ENCODE measurements at places on chromosomes 7 and 10.
A peak's percentile ranks its signal among the peaks of the same experiment; 100 is the strongest.

- no peak for DNase-seq
These were observed 208.8 kb downstream of the STK31 start for GRCh38 chr7:23918856-23919255.

GRCh38 chr7:151415375-151416105 lies 5.7 kb upstream of the WDR86 start:
- DNase-seq: no peak

DNA sequence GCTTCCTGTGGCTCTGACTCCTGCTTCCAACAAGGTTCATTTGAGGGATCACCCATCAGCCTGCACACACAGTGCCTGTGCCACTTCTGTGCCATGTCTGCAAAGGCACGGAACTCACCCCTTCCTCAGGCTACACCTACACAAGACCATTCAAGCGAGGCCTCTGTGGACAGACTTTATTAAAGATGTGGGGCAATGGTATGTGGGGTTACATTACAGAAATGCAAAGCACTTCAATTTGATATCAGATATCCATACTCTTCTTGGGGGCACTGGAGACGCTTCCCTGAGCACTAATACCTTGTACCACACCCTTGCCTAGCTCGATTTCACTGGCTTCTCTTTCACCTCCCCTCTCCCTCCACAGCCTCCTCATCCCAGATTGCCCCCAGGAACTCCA lies 84.4 kb upstream of the FGL2 start:
- DNase-seq: no peak

DNA sequence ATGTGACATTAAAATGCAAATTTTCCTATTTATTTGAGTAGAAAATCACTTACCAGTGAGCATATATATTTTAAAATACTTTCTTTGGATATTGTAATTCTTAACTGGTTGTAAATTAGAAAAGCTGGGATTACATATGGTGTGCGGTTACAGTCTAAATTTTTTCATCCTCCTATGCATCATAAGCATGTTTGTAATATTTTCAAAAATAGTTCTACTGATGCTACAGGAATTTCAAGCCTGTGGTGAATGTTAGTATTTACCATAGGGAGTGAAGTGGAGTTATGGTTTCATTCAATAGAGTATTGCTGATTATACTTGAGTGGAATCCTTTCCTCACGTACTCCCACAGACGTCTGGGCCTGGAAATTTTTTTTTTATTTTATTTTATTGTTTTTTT lies 34.6 kb upstream of the ST7 start:
- no peak for DNase-seq

DNA sequence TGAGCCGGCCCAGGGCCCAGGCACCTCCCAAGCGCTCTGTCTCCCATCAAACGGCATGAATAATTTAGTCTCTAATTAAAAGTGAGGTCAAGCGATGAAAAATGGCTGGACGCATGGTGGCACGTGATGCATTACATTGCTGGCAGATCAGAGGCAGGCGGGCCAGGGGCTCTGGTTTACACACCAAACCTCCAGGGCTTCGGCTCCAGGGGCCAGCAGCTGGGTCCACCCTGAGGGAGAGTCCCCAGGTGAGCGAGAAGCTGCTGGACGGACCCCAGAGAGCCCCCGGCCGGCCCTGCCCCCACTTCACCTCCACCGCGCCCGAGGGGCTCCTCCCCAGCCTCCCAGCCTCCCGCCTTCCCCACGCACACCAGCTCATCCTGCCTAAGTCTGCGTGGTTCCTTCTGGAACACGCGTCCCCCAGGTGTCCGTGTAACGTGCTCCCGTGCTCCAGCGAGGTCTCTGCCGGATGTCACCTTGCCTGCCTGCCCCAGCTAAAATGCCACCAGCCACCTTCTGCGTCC lies 23.2 kb downstream of the UNCX start:
- DNase-seq: no peak

DNA sequence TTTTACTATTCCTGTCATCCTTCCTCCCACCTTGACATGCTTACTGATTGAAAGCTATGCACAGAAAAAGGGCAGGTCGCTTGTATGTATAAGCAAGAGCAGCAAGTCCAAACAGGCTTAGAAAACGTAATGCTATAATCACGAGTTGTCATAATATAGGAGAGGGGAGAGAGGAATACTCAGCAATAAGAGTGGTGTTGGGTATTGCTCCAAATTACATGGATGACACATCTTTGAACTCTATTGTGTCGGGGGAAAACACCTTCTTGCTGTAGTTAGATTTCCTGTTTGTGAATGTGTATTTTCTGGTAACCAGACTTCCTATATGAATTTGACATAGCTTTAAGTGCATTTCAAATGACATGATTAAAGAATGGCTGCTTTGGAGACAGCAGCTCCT lies 7.5 kb downstream of the MET start:
- no peak for DNase-seq

DNA sequence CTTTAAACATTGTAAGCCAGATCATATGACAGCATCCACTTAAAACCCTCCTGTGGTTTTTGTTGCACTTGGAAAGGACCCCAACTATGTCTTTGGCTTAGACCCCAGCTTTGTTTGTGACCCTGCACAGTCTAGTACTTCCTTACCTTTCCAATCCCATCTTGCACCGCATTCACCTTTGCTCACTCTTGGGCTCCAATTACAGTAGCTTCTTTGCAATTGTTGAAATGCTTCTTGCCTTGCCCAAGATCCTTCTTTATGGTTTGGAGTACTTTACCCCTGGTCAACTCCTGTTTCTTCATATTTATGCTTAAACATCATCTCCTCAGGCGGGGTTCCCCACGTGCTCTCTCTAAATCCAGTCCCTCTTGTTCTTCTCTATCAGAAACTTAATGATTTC lies 162.6 kb downstream of the PTEN start:
- DNase-seq: no peak

DNA sequence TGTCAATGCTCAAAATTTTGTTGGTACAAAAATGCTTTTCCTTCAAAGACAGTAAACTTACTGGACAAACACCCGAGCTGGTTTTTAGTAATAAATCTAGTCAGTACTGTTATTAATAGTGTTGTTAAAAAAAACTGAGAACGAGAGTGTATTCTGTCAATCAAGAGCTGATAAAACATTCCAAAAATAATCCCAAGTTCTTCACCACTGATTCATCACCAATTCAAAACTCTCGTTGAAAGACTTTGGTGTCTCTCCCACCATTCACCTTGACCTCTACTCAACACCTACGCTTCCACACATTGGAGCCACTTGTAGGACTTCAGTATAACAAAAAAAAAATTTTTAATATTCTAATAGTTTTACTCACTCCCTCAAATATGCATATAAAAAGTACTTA lies 279.2 kb downstream of the PARD3 start:
- DNase-seq: no peak

DNA sequence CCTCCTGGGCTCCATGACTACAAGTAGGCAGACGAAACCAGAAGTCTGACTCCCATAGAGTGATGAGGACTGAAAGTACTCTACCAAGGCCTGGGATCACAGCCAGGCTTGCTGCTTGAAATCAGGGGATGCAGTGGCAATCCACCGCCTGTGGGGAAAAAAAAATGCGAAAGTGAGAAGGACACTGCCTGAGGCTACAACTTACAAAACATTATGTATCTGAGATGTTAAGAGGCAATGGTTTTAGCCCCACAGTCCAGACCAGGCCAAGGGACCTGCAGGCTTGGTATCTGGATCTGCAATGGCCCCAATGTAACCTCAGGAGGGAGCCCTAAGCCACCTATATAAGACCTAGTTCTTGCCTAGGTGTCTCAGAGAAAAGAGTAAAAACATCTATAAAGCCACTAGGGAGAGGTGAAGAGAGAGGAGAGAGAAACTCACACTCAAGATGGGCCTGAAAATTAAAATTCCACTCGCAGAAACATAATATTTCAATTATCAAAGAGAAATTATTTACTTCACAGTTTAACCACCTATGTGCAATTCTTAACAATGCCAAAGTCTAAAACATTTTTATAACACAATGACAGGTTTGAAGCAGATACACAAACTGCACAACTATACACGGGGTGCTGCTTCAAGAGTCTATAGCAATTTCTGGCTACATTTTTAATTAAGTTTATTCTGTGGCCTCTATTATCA lies 13.9 kb downstream of the DNAJC1 start:
- peak; percentile 22 for DNase-seq

DNA sequence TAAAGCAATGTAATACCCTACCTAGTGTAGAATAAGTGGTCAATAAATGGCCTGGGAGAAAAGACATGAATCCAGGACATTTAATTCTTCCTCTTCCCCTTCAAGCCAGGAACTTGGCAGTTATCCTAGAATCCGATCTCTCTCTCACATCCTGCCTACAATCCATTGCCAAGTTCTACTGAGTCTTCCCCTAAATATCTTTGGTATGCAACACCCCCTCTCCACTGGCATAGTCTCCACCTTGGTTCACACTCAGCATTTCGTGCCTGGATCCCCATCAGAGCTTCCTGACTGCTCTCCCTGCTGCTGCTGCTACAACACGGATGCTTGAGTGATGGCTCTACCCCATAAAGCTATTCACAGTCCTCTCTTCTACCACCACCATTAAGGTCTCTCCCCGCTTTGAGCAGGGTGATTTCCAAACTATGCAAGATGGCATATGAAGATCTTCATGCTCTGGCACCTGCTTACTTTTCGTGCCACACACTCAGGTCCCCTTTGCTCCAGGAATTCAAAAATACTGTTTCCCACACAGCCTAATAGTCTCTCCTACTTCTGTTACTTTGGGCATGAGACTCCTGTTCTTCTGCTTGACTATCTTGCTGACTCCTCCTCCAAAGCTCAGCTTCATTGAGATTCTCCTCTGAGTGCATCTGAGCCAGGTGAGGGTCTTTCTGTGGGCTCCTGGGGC lies 4.8 kb downstream of the ANK3 start:
- no peak for DNase-seq

GRCh38 chr7:12436126-12436525 lies 32.5 kb upstream of the VWDE start:
- DNase-seq: no peak

DNA sequence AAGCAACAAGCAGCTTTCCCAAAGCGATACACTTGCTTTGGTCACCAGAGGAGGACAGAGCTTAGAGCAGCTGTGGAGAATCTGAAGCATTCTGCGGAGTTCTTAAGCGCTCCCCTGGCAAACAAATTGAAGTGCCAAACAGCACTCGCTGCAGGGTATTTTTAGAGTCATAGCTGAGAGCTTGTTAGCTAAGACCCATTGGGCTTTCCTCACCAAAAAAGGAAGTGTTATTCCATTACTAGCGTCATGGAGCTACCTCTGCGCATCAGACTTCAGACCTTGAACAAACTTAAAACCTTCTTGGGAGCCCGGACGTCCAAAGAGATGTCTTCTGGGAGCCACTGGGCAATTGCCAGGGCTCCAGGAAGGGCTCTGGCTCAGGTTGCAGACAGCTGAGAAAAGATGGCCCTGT lies 23.2 kb upstream of the BMPR1A start:
- no peak for DNase-seq

DNA sequence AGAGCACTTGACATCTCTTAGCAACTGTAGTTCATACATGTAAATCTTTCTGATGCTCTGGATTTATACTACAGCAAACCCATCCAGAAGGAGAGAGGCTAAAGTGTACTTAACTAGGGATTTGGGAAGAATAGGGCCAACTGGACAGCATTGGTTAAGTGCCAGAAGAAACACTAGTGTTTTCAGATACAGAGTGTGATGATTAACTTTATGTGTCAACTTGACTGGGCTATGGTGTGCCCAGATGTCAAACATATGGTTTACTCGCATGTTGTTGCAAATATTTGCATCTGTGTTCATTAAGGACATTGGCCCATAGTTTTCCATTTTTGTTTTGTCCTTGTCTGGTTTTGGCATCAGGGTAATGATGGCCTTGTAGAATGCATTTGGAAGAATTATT lies 384.7 kb upstream of the KCND2 start:
- no peak for DNase-seq

- DNase-seq: no peak
These were observed 11.1 kb upstream of the SEC24C start for GRCh38 chr10:73732931-73733623.

DNA sequence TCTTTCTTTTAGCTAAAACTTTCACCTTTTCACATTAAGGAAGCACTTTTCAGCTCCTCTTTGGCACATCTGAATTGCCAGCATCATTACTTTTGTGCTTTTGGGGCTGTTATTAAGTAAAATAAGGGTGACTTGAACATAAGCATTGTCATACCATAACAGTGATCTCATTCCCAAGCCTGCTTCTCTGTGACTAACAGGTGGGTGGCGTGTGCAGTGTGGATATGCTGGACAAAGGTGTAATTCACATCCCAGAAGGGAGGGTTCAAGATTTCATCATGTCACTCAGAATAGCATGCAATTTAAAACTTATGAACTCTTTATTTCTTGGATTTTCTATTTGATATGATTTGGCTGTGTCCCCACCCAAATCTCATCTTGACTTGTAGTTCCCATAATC lies 517.4 kb upstream of the MKI67 start:
- DNase-seq: no peak

- DNase-seq: no peak
These were observed 1.6 kb downstream of the CCDC71L start for GRCh38 chr7:106659166-106659962.

DNA sequence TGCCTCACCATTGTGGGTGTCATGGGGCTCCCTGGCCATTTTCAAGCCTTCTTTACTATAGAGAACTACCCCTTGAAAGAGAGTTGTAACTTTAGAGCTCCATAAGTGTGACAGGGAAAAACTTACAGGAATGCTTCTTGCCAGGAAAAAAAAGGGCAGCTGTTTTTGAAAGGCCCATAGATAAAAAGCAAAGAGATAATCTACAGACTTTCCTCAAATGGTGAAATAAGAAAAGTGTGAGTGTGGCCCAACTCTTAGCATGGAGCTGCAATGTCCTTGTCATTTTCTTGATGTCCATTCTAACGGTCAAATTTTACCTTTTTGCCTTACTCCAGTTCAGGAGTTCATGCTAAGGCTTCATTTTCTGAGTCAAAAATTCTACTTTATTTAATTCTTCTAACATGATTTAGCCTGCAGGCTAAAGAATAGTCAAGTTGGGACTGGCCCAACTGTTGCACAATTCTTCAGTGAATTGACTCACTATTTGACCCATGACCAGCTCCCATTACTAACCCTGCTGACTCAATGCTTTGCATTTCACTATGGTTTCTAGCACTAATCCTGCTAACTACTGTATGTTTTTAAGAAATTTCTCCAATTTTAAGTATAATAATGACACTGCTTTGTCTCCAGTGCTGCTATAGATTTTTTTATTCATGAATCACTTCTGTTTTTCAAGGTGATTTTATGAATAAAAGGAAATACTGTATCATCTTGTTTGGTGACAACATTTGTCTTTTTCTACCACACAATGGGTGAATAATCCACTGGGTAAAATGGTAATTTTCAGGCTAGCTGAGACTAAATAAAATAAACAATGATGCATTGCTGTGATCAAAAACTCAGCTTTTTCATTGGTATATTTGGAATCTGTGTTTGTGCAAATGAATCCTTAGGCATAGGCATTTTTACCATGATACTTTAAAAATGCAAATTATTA lies 41.4 kb upstream of the SGCE start:
- DNase-seq: no peak

GRCh38 chr7:33965183-33965744 lies 59.9 kb downstream of the BMPER start:
- DNase-seq: no peak

DNA sequence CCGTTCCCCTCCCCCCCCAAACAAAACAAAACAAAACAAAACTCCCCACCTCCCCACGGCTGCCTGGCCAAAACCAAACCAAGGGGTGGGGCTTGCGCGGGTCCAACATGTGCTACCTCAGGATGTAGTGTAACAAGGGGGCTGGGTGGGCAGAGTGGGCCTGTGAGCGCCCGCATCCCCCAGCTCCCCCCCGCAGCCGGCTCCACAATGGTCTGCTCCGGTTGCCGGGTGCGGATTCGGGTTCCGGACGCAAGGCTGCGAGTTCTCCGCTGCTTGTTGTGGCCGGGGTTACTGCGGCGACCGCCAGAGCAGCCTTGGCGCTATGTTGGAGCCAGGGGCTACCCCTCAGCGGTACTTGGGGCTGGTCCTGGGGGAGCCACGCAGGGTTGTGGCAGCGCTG lies 4.9 kb downstream of the C10orf143 start:
- no peak for DNase-seq

All from activated CD4-positive, alpha-beta T cell treated with anti-CD3 and anti-CD28 coated beads for 4 hours (primary cell).